Sciatic nerve (tissue), 2 donors: ENCODE measurements at places on chromosomes 6 and 20. TPM values are rescaled to one million over a fixed set of nuclear protein-coding genes. Genes with fewer than 3 reads are reported as not detected.

UBE2C gene
- total RNA-seq = 0.80 TPM

GRCh38 chr6:164211254-164211653, 796.7 kb downstream of the QKI start:
- no peak for DNase-seq

GRCh38 chr6:131924881-131925474, 26.2 kb downstream of the CCN2 start:
- no peak for DNase-seq

DNA sequence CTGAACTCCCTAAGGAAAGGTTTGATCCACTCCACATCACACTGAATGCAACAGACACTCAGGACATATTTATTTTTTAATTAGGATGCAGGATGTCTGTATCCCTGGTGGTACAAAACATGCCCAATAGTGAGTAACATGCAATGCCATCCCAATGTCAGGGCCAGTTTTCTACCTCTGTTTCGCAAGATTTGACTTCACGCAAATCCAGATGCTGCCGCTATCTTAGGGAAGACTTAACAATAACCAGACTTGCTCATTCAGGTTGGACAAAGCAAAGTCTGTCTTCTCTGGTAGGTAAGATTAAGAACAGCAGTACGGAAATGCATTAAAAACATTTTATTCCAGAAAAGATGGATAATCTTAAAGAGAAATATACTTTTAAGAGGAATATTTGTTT, 103.1 kb downstream of the TASP1 start:
- no peak for DNase-seq

DNA sequence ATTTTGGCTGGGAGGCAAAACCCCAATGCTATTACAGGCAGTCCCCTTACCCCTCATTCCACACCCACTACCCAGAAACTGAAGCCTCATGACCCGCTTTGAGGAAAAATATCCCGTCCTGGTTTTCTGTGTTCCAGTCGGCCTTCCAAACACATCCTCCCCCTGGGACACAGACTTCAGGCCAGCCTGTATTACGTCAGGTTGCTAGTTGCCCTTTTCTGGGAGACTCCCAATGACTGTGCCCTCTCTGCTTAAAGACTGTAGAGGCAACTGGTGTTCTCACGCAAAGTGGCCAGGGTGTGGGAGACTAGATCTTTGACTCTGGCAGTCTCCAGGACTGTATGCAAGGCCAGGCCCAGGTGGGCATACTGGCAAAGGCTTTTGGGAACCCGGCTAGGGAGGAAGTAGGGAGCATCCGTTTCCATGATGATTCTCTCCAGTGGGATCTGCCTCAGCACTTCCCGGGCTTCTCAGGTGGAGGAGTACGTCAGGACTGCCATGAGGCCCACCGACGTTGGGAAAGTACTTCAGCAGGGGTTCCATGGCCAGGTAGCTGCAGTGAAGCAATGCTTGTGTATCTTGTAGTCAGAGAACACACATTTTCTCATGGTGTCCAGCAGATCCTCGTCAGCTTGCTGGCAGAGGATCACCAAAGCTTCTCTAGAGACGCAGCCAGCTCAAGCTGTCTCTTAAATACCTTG, 34.9 kb downstream of the DYNLT1 start:
- no peak for DNase-seq
